ENCODE measurements at places on chromosomes 6 and 20.

DNA sequence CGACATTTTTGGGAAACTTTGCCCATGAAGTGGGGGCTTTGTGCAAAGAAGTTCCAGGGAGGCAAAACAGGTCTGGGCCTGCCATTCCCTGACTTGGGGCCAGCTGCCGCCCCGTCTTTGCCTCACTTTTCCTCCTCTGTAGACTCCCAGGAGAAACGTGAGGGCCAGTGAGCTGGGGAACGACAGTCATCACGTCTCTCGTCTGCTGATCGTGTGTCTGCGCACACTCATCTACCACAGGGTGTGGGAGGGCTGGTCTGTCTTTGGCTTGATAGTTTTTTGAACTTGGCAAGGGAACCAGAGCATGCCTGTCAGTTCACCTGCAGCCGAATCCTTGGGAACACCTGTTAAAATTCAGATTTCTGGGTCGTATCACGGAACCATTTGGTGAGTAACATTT lies 8.5 kb downstream of the GHRH start:
- no peak for DNase-seq

GRCh38 chr6:36428911-36429310 lies 13.7 kb downstream of the PXT1 start:
- no peak for DNase-seq

DNA sequence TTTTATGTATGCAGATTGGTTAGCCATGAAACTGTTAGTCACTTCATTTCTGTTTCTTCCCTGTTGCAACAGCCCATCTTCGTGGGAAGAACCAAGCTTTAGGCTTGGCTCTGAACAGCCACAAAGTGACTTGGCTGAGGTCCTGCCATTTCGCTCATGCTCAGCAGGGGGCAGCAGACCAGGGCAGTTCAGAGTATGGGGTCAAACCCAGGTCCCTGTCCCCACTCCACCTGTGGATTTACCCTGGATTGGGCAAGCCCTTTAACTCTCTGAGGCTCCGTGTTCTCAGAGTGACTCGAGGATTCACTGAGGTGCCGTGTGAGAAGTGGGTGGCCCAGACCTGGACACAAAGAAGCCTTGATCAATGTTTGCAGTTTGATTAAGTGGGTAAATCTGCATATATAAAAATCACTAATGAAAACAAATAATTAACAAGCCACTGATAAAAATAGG lies 19.8 kb upstream of the MAP1LC3A start:
- DNase-seq: peak; percentile 45

DNA sequence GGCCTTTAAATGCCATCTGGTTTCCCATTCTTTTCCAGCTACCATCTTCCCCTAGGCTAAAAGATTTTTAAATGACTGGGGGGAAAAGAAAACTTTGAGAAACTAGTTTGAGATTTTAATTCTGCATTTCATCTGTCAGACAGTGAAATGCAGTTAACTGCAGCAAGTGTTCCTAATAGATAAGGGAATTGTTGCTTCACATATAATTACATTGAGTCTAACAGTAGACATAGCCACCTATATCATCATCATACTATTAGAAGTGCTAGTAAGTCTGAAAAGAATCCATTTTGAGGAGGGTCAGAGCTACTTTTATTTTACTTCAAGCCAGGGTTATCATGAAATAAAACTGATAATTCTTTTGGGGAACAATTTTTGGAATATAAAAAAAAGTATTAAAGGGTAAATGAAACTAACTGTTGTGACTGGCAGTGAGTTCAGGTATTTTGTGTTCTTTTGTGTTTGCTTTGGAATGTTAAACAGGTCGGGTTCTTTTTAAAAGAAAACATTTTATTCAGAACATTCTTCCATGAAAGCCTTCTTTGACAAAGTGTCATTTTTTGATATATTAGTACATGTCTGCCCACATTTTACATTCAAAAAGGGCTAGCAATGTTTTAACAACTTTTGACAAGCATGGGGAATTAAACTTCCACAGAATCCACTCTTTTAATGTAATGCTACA lies 170.1 kb downstream of the HS3ST5 start:
- no peak for DNase-seq

- no peak for DNase-seq
Observed at GRCh38 chr6:34145161-34146020, 496 bp downstream of the GRM4 start.

- DNase-seq: no peak
Observed at GRCh38 chr20:45080867-45081624, 19.9 kb downstream of the KCNS1 start.

GRCh38 chr20:25632940-25633790 lies 9.4 kb upstream of the NANP start:
- no peak for DNase-seq

GRCh38 chr6:159595173-159595572 lies 97.9 kb downstream of the SOD2 start:
- no peak for DNase-seq

DNA sequence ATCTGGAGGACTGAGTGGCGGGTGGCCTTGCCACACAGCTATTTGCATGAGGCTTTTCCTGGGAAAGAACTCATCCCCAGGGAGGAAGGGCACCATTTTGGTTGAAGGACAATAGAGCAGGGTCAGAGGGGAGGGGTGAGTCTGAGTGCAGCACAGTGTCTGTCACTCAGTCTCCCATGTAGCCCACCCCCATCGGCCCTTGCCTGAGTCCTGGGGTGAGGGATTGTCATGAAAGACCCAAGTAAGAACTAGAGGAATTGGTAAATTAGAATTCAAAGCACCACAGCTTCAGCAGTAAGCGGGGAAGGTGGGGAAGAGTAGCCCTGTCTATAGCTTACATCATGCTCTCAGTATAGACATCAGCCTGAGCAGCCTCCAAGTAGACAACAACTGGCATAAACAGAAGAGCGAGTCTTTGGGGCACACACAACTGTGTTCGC lies 90.4 kb upstream of the TMEM30A start:
- no peak for DNase-seq

DNA sequence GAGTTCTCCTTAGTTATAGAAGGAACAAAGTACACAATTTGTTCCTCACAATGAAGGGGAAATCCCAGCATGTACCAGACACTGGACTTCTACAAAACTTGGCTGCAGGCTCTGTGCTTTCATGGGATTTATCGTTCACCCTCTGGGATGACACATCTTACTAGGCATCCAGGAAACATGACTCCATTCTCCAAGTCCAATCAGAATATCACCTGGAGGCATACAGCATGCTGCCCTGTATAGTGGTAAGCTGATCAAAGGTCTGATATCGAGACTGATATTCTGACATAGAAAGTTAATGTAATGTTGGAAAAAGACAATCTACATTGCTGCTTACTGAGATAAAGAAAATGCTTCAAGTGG lies 6.7 kb downstream of the RWDD2A start:
- DNase-seq: no peak

GRCh38 chr20:50613438-50614169 lies 77.7 kb downstream of the RIPOR3 start:
- no peak for DNase-seq

GRCh38 chr6:70973604-70974003 lies 16.7 kb upstream of the B3GAT2 start:
- no peak for DNase-seq

DNA sequence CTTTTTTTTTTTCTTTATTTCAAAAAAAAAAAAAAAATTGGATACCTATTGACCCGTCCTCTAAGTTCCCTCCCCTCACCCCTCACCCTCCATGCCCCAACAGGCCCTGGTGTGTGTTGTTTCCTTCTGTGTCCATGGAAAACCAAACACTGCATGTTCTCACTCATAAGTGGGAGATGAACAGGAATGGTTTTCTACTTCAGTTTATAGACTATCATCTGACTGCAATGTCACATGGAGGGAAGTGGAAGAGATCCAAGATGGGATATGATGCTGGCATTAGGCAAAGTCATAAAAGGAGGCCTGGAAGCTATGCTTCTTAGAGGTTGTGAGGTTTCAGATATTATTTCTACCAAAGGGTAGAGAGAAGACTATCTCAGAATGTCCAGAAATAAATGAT lies 237.5 kb downstream of the MAFB start:
- DNase-seq: no peak

GRCh38 chr6:167077241-167077932 lies 45.5 kb upstream of the CCR6 start:
- no peak for DNase-seq

- DNase-seq: no peak
Observed at GRCh38 chr6:32906539-32906938, 34.3 kb downstream of the HLA-DMB start.

DNA sequence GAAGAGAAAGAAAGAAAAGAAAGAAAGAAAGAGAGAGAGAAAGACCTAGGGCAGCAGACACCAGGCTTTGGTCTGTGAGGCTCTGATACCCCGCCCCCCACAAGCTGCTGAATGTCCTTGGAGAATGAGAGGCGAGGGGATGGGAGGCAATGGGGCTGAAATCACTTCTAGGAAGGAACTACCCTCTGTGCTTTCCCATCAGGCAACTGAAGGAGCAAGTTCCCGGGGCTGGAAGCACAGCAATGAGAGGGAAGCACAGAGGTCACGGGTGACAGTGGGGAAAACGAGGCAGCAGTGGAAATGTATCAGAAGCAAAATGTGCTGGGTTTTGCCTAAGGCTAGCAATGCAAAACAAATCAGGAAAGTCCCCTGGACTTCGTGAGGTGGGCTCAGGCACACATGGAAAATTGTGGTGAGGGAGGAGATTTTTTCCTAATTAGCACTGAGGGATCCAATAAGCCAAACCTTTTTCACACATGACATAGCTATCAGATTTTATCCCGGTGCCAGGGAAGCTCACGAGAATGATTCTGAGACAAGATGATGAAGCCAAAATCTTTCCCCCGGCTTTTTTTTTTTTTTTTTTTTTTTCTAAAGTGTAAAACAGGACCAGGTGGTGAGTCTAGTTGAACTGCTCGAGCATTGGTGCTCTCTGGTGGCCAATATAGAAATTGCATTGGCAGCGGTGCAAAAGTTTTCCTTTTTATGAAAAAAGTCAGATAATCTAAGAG lies 16.8 kb upstream of the ARFGEF2 start:
- DNase-seq: no peak

- DNase-seq: no peak
Observed at GRCh38 chr20:58045579-58045978, 182.9 kb downstream of the ANKRD60 start.

DNA sequence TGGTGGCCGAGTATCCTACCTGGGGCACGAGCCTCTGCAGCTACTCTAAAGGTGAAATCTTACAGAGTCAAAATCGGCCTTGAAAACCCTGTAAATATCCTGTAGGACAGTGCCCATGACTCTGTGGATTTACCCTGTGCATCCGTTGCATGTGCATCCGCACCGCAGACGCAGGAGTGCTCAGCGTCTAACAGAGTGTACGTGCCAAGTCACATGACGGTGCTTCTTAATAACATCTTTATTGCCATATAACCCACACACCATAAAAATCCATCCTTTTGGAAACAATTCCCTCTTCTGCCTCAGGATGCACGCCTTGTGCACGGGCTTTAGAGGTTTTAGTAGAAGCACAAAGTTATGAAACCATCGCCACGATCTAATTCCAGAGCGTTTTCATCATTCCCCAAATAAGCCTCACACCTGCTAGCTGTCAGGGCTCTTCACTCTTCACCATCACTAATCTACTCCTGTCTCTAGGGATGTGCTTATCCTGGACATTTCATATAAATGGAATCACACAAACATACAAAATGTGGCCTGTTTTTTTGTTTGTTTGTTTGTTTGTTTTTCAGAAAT lies 384.5 kb upstream of the SULF2 start:
- no peak for DNase-seq

- no peak for DNase-seq
Observed at GRCh38 chr6:39130691-39131090, 15.7 kb upstream of the SAYSD1 start.

GRCh38 chr6:34489207-34489805 lies 23.4 kb downstream of the PACSIN1 start:
- DNase-seq: no peak

DNA sequence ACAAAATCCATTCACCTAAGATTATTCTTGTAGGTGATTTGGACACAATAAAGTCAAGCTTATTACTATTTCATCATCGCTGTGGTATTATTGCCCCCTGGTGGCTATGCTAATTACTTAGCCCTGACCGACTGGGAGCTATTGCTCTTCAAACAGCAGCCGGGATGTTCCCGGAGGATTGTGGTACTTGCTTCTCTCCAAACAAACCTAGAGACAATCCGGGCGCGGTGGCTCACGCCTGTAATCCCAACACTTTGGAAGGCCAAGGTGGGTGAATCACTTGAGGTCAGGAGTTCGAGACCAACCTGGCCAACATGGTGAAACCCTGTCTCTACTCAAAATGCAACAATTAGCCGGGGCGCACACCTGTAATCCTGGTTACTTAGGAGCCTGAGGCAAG lies 15.4 kb upstream of the STMND1 start:
- no peak for DNase-seq

DNA sequence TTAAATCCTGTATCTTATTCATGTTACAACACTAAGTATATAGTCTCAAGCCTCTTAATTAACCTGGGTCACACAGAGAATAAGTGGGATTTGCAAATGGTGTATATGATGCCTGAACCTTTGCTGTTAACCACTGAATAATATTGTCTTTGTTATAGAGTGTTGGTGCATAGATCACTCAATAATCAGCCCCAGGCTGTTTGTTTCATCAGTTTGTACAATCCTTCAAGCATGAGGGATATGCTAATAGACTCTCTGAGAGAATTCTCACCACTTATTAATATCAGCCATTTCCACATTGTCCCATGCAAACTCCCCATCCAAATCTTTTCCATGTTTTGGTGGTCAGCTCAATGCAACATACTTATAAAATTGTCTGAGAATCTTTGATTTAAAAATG lies 21.7 kb downstream of the OR2B6 start:
- no peak for DNase-seq

DNA sequence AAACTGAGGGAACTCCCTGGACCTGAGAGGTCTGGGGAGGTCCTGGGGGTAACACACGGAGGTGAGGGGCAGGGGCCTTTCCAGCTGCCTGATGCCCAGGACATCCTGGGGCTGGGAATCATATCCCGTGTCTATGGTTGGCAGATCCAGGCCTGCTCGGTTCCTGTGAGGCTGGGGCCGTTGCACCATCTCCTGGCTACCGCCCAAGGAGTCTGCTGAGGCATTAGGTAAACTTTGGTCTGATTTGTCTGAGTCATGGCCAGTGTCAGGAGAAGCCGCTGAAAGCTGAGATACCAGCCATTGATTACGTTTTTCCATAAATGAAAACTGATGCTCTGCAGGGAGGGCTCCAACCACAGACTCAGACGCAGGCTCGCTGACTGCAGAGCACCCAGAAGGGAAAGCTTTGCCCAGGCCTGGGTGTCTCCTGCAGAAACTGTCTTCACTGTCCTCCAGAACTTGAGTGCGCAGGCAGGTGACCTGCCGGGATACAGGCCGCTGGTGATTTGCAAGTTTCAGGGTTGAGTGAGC lies 14.2 kb downstream of the TRAF3IP2 start:
- no peak for DNase-seq
